ENCODE measurements at places on chromosomes 5 and 9. TPM values are rescaled to one million over a fixed set of nuclear protein-coding genes. Genes with fewer than 3 reads are reported as not detected.
A peak's percentile ranks its signal among the peaks of the same experiment; 100 is the strongest.

- H3K27ac ChIP-seq = no peak overlapping the region
- H3K27me3 ChIP-seq = no peaks in the 10 kb centered on the region
- no peaks in the 10 kb centered on the region for H3K36me3 ChIP-seq
- peaks cover 2% of the 10 kb centered on the region for H3K4me1 ChIP-seq
Observed at GRCh38 chr5:169080448-169080911, 220.5 kb downstream of the SLIT3 start.

GRCh38 chr9:123239726-123240125, 28.7 kb downstream of the STRBP start:
- H3K36me3 ChIP-seq = no peaks in the 10 kb centered on the region
- H3K4me1 ChIP-seq = peaks cover 2% of the 10 kb centered on the region
- H3K27me3 ChIP-seq = no peaks in the 10 kb centered on the region
- no peak overlapping the region for H3K4me3 ChIP-seq
- no peak overlapping the region for H3K27ac ChIP-seq

DNA sequence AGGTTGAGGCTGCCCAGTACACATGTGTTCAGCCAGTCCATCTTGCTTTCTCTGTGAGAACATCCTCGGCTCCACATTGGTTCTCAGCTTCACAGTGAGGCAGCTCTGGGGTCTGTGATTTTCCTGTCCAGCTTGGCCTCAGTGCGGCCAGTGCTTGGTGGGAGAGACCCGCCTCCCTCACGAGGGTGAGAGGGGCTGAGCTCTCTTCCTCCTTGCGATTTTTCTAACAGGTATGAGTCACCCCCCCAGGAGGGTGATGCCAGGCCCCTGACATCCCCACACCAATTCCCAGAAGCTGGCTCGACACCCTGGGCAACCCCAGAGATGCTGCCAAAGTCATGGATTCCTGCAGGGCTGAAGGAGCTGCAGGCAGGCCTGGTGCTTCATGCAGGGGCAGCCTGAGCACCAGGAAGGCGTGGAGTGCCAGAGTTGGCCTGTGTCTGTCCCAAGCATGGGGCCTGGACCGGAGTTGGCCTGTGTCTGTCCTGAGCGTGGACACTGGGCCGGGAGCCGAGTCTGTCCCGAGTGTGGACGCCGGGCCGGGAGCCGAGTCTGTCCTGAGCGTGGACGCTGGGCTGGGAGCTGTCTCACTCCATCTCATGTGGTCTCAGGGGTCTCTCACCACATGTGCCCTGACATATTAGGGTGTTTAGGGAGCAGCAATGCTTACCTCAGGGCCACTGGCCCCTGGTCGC, 408.6 kb upstream of the IRX4 start:
- DNase-seq = no peak
- no peak overlapping the region for H3K27ac ChIP-seq
- no peak overlapping the region for H3K4me3 ChIP-seq
- peaks cover 6% of the 10 kb centered on the region for H3K27me3 ChIP-seq

GRCh38 chr9:468766-469426, 254.2 kb downstream of the DOCK8 start:
- peaks cover 9% of the 10 kb centered on the region for H3K4me1 ChIP-seq
- H3K27me3 ChIP-seq = no peaks in the 10 kb centered on the region
- no peaks in the 10 kb centered on the region for H3K36me3 ChIP-seq
- no peak for DNase-seq
- peak overlapping the region; percentile 77 for H3K4me3 ChIP-seq

The EIF4EBP3 gene
- 7.0 TPM for total RNA-seq

The BARX1 gene
- total RNA-seq = 6.9 TPM

DNA sequence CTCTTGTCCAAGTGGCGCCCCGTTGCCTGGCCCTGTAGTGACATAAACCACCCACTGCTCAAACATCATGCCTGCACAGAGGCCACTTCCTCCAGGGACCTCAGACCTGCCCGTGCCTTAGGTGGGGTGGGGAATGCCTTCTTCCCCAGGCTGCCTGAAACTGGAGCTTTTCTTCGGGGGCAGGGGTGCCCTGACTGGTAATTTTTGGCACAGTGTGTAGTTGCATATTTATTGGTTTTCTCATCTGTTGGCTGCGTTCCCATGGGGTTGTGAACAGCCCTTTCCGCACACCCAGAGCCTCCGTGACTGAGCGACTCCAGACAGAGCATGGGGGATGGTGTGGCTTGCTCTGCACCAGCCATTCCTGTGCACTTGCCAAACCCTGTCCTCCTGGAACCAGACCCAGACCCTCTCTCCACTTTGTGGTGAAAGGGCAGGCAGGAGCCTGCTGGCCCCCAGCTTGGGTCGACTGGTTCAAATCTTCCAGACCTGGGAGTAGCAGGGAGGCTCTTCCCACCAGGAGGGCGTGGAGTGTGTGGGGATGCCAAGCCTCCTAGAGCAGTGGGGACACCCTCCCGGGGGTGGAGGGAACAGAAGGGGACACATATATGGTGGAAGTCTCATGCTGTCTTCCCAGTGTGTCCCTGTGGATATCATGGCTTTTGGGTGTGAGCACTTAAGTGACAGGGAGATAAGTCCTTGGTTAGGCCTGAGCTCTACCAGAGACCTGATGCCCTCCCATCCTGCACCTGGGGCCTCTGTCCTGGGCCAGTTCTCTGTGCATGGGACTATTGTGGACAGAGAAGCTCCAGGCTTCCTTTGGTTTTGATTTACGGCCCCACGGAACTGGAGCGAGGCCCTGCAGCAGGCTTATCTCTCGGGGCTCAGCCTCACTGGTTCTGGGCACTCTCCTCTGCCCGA, 39.6 kb downstream of the WNK2 start:
- H3K27ac ChIP-seq = peak overlapping the region; percentile 48
- no peaks in the 10 kb centered on the region for H3K36me3 ChIP-seq
- H3K27me3 ChIP-seq = peaks cover 9% of the 10 kb centered on the region
- DNase-seq = peak; percentile 33
- peaks cover 44% of the 10 kb centered on the region for H3K4me1 ChIP-seq

- no peaks in the 10 kb centered on the region for H3K27me3 ChIP-seq
- peaks cover 19% of the 10 kb centered on the region for H3K4me1 ChIP-seq
- peak overlapping the region; percentile 38 for H3K4me3 ChIP-seq
- H3K36me3 ChIP-seq = no peaks in the 10 kb centered on the region
- H3K27ac ChIP-seq = no peak overlapping the region
Observed at GRCh38 chr9:136057236-136058081, 37.6 kb downstream of the NACC2 start.

DNA sequence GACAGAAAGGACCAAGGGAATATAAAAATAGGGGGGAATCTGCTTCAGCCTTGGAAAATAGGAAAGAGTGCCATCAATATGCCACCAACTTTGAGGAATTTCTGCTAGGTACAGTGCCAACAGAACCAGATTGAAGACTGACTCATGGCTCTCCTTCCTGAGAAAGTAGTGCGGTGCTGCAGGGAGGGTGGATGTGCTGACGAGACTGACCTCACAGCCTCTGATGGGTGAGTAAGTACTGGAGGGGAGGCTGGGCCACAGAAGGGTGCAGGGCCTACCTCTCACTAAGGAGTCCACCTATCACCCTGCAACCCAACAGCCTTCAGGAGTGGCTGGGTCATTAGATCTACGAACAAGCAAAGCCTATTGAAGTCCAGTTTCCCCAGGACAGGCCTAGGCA, 187.6 kb downstream of the GABBR2 start:
- no peak overlapping the region for H3K4me3 ChIP-seq
- peaks cover 5% of the 10 kb centered on the region for H3K27me3 ChIP-seq
- H3K27ac ChIP-seq = no peak overlapping the region
- H3K36me3 ChIP-seq = no peaks in the 10 kb centered on the region
- peaks cover 39% of the 10 kb centered on the region for H3K4me1 ChIP-seq
- no peak for DNase-seq

- no peaks in the 10 kb centered on the region for H3K4me1 ChIP-seq
- no peak overlapping the region for H3K27ac ChIP-seq
- H3K27me3 ChIP-seq = peaks cover 1% of the 10 kb centered on the region
- H3K4me3 ChIP-seq = no peak overlapping the region
- no peak for DNase-seq
- peaks cover 6% of the 10 kb centered on the region for H3K36me3 ChIP-seq
Observed at GRCh38 chr5:119597728-119598298, 31.5 kb upstream of the FAM170A start.

DNA sequence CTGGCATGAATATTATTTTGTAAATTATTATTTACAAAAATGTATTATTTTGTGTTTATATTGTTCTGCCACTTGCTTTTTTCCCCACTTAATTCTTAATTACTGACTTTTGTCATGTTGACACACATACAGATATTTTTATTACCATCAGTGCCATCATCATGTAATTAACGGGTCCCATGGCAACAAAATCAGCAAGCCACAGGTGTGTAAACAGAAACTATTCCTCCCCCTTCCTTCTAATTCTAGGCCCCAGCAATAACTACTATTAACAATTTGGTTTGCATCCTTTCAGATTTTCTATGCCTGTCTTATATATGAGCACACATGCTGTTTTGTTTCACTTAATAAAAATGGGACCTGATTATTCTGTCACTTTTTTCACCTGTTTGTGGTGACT, 29.3 kb downstream of the CYFIP2 start:
- H3K4me3 ChIP-seq = no peak overlapping the region
- no peaks in the 10 kb centered on the region for H3K4me1 ChIP-seq
- peaks cover 3% of the 10 kb centered on the region for H3K36me3 ChIP-seq
- DNase-seq = no peak
- H3K27me3 ChIP-seq = no peaks in the 10 kb centered on the region

GRCh38 chr5:18050345-18050744, 416.1 kb downstream of the TAF11L14 start:
- H3K27me3 ChIP-seq = peaks cover 2% of the 10 kb centered on the region
- no peak overlapping the region for H3K4me3 ChIP-seq
- no peak overlapping the region for H3K27ac ChIP-seq

GRCh38 chr5:177368869-177369644, 11.3 kb downstream of the RGS14 start:
- peak overlapping the region; percentile 50 for H3K4me3 ChIP-seq
- H3K4me1 ChIP-seq = peaks cover 16% of the 10 kb centered on the region
- peaks cover 11% of the 10 kb centered on the region for H3K27me3 ChIP-seq
- H3K27ac ChIP-seq = no peak overlapping the region
- no peaks in the 10 kb centered on the region for H3K36me3 ChIP-seq

The PCAT7 gene
- 16.4 TPM for total RNA-seq

The EQTN gene
- not detected for total RNA-seq

DNA sequence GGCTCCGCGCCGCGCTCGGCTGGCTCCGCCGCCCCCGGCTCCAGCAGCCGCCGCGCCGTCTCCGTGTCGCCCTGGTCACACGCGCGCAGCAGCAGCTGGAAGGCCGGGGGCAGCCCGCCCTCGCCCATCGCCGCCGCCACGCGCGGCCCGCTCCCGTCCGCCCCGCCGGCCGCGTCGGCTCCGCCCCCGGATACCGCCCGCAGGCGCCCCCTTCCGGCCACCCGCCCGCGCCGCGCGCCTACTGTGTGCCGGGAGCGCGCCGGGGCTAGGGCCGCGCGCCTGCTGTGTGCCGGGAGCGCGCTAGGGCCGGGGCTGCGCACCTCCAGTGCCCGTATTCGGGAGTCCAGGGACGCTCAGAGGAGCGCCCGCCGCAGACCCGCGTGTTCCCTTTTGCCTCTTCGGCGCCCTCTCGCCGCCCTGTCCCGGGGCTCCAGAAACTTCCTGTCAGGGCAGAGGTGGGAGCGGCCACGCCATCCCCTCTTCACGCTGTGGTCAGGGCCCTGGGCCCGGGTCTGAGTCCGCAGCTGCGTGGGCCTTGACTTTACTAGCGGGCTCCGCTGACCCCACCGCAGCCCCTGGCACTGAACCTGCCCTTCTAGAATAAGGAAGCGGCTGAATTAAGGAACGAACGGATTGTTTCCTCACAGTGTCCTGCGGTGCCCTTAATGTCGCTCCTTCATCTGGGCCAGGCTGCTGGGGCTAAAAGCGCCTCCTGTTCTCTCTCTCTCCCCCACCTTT, at the start of gene ANKS6:
Gene ANKS6 (minus strand): TSS at position 192 of the 738 bp plus-strand sequence. CDS start 64 bp downstream, at position 128.
- peaks cover 11% of the 10 kb centered on the region for H3K4me1 ChIP-seq
- H3K27me3 ChIP-seq = peaks cover 6% of the 10 kb centered on the region
- peak within 1 kb of the TSS; percentile 81 for H3K4me3 ChIP-seq
- DNase-seq = peak; percentile 89

DNA sequence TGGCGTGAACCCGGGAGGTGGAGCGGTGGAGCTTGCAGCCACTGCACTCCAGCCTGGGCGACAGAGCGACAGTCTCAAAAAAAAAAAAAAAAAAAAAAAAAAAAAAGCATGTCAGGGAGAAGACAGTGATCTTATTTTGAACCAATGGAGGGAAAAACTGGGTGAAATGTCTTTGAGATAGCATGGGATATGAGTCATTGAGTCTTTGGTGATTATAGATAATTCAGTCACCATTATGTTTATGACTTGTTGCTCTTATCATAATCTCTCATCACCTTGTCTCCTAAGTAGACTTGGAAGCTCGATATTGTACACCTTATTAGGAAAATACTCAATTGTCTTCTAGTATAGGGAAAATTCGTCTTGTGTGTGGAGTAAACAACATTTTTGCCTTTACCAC, 55.1 kb upstream of the KDM4C start:
- no peaks in the 10 kb centered on the region for H3K4me1 ChIP-seq
- H3K4me3 ChIP-seq = peak overlapping the region; percentile 98
- no peak for DNase-seq
- no peaks in the 10 kb centered on the region for H3K27me3 ChIP-seq
- no peaks in the 10 kb centered on the region for H3K36me3 ChIP-seq

The FGF10 gene
- not detected for total RNA-seq

DNA sequence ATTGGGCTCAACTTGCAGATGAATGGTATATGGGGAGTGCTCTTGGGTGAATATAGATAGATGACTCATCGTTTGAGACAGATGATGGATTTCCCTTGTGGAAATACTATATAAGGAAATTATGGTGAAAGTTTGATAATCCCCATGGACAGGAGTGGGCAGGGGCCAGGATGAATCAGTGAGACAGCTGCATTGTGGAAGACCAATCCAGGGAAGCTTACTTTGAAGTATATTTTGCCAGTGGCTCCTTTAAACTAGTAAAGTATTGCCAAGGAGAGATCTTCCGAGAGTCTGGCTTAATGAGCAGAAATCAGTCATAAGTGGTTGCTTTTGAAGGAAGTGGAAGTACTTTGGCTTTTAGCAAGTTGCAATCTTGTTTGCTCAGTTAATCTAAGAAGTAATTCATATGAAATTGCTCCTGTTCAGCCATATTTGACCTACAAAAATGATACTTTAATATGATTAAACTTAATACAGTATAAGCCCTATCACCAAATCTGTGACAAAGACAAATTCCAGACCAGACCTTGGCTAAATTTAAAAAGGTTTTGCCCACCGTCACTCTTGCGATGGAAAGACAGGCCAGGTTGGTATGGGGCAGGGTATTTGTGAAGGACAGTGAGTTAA, 9.3 kb upstream of the TNC start:
- peaks cover 2% of the 10 kb centered on the region for H3K4me1 ChIP-seq
- no peak overlapping the region for H3K27ac ChIP-seq
- H3K27me3 ChIP-seq = peaks cover 1% of the 10 kb centered on the region
- H3K36me3 ChIP-seq = no peaks in the 10 kb centered on the region

DNA sequence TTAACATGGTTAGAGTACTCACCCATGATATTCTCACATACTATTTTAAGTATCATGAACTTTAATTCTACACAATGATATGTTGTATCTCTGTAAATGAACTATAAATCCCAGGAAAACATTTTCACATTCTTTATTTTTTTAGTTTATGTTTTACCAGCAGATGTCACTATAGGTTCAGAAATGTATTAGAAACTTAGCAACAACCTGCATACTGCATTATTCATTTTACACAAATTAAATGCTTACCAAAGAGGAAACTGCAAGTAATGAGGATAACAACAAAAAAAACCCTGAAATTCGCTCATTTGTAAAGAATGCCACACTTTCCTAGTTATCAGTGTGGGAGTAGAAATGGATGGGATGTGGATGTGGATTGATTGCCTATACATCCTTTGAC, 217.5 kb upstream of the OTULINL start:
- DNase-seq = no peak
- H3K4me3 ChIP-seq = no peak overlapping the region
- no peak overlapping the region for H3K27ac ChIP-seq
- peaks cover 11% of the 10 kb centered on the region for H3K4me1 ChIP-seq

GRCh38 chr9:76592091-76592973, 133.3 kb downstream of the GCNT1 start:
- H3K27me3 ChIP-seq = no peaks in the 10 kb centered on the region
- H3K36me3 ChIP-seq = no peaks in the 10 kb centered on the region
- H3K4me3 ChIP-seq = no peak overlapping the region
- no peak for DNase-seq

All from glutamatergic neuron (in vitro differentiated cells).